ENCODE measurements at places on chromosomes 3 and 15.

DNA sequence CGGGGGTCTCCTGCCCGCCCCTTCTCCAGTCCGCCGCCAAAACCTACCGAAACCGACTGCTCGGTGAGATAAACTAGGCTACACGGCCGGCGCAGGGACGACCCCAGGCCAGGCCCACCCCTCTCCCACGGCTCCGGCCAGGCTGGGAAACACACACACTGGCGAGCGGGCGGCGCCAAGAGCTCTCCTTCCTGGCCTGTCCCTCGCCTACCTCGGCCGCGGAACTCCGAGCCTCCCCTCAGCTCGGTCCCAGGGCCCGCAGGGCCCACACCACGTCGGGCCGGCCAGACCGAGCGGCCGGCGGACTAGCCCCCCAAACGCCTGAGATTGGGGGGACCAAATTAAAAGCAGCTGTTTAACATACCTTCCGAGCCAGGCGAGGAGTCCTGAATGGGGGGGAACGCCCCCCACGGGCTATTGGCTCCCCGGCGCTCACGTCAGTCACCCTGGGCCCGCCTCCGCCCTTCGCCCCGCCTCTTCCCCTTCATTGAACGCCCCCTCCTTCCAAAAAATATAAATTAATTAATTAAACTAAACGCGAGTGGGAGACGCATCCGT is 4.0 kb upstream of the SIN3A start:
- peak; percentile 24 for DNase-seq

DNA sequence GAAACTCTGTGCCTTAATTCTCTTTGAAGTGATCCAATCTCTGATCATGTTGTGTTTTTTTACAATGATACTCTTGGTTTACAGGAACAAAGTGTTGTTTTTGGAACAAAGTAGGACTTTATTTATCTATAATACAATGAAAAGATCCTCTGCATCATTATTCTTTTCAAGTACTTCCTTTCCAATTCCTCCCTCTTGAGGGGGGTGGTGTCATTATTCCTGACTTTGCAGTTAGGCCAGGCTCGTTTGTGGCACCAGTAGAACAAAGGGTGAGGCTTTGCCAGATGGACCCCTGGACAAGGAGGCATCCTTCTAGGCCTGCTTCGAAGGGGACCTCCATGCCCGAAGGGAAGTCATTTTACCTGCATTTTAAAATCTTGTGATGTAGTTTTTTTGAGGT is 41.7 kb upstream of the ZBTB38 start:
- DNase-seq = no peak

DNA sequence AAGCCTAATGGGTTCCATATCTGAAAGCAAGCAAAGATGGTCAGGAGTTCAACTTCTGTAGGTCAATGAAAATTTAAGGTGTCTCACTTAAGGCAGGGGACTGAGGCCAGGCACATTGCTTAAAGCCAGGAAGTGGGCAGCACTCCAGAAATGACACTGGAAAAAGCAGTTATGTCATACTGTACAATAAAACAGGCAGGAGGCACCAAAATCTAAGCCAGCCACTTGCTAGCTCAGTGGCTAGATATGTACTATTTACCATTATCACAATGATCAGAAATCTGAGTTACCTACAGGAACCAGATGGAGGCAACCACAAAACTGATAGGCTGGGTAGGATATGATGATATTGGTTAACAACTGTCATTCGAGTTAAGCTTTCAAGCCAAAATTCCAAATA is 57.3 kb downstream of the FRMD5 start:
- DNase-seq = no peak

- no peak for DNase-seq
Observed at GRCh38 chr3:176190755-176191154, 1006.5 kb downstream of the TBL1XR1 start.

GRCh38 chr3:78761126-78761525 is 1006.7 kb downstream of the ROBO1 start:
- DNase-seq = no peak

DNA sequence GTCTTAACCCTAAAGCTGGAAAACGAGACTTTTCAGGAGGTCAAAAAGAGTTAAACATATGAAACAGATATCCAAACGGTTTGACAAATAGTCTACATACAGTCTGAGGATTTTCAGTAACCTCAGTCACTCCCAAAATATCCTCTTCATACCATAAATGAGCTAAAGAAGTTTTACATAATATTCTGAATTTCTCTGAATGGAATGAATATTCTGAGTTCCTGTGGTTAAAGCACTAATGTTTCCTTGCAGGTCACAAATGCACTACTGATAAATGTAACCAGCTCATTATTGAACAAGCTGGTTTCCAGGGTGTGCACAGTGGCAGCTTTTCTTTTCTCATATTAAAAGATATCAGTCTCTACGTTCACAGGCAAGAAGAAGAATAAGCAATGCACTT is 137.4 kb upstream of the POU1F1 start:
- no peak for DNase-seq

DNA sequence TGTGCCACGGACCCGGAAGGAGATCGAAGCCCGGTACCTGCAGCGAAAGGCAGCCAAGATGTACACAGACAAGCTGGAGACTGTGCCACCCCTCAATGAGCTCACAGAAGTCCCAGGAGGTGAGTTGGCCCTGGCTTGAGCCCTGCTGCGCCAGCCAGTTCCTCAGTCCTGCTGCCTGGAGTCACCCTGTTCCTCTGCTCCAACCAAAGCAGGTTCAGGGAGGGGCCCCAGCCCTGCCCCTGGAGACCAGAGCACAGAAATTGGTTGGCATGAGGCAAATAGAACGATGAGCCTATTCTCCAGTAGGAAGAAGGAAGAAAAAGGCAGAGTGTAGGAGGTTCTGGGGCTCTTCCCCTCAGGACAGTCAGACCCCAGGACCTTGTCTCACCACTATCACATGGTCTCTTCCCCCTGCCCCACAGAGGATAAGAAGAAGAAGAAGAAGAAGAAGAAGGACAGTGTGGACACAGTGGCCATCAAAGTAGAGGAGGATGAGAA is 8.0 kb downstream of the TMIE start:
- no peak for DNase-seq

DNA sequence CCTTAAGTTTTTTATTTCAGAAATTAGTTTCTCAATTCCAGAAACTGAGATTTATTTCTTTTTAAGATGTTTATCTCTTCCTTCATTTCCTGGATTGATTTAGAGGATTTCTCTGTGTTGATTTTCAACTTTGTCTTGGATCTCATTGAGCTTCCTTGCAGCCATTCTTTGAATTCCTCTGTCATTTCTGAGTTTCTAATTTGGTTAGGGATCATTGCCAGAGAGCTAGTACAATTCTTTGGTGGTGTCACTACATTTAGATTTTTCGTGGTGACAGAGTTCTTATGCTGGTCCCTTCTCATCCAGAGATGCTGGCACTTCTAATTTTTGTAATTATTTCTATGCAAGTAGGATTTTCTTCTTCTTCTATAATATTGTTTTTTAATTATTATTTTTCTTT is 691.1 kb upstream of the NAALADL2 start:
- no peak for DNase-seq

DNA sequence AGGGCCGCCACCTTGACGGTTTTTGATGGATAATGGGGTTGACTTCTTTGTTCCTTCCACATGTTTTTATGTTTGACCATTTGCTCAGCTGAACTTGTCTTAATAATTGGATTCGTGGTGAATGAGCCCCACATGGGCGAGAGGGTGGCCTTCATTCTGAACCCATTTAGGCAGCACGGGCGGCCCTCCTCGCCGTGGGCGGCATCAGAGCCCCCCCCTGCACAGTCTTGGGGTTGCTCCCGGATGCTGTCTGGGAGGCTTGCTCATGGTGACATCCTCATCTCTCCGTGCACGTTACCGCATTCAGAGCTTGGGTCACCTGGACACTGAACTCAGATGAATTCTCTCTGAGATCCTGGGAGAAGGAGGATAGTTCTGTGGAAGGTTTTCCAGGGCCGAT is 172.3 kb upstream of the OSBPL11 start:
- no peak for DNase-seq
